ENCODE measurements at places on chromosomes 2 and 18.

DNA sequence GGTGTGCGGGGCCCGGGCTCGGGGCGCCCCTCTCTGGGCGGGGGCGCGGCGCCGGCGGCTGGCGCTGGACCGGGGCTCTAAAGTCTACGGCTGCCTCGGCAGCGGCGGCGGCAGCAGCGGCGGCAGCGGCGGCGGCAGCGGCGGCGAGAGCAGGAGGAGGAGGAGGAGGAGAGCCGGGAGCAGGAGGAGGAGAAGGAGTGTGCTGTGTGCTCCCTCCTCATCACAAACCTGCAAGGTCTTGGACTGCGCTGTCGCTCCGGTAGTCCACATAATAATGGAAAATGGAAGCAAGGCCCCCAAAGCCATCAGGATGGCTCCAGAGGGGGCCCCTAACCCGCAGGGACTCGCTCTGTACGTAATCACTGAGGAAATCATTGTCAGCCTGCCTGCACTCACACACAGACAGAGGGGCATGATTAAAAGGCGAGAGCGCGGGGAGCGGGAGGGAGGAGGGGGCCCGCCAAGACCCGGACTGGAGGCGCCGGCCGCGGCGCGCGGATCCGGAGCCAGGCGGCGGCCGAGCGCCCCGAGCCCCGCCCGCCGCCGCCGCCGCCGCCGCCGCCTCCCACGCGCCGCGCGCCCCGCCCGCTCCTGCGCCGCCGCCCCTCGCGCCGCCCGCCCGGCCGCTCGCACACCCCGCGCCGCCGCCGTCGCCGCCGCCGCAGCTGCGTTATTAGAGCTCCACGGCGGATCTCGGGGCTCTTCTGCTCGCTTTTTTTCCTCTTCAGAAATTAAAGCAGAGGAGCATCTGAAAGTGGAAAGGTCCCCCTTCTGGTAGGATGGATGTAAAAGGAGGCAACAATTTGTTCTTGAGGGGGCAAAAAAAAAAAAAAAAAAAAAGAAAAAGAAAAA lies at the start of gene ZNF521:
ZNF521 (minus strand) TSS at position 390 of the 852 bp plus-strand sequence. CDS start 1,220 bp downstream, outside the sequence.
- DNase-seq: peak; percentile 95

- DNase-seq: no peak
These were observed 248.8 kb downstream of the AGPS start for GRCh38 chr2:177641331-177641730.

- DNase-seq: no peak
These were observed 84.0 kb downstream of the HDAC4 start for GRCh38 chr2:239316562-239317465.

DNA sequence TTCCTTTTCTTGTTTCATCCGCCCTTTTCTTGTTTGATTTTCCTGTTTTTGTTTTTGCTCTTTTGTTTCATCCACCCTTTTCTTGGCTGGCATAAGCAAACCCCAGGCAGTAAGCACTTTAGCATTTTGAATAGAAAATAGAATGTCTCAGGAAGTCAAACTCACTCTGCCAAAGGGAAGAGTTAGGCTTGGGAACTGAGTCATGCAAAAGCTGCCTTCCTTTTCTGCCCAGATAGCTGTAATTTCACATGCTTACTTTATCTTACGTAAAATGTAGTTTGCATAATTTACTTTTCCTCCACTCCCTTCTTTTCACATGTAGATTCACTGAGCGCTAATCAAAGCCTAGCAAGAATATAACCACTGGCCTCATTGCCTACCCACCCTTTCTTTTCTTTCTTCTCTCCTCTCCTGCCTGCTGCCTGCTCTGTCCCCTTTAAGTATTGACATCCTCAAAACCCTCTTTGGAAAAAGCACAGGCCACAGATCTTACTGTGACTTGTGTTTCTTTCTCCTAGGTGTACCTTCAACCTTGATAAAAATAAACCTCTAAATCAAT lies 48.4 kb downstream of the CNGA3 start:
- DNase-seq: no peak

DNA sequence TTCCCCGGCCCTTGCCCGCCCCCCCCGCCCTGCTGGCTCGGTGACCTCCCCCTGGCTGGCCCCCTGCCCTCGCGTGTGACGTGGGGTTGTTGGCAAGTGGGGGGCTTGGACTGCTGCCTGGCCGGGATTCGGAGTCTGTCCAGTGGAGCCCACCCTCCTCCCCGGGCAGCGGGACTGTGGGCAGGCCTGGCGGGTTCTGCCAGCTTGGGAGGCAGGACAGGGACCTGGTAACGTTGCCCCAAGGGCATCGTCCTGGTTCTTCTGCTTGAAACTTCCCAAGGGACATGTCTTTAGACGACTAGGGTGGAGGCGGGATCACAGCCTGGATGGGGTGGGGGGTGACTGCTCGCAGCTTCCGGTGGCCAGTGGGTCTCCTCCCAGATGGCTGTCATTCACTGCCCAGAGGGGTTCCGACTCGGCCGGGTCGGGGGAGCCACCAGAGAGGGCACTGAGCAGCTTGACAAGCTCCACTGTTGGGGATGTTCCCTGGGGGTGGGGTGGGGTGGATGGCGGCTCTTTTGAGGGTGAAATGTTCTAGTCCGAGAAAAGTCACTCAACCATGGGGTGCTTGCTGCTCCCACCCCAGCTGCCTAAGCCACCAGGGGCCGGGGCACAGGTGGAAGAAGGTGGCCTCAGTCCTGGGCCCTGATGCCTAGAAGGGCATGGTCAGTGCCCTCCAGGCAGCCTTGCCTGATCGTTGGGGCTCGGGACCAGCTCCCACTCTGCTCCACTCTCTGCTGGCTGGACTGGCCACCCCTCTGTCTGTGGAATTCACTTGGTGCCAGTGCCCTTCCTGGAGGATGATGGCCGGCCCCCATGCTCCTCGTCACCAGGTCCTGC lies 4.3 kb upstream of the HS6ST1 start:
- DNase-seq: no peak

GRCh38 chr2:109475531-109476210 lies 138.1 kb downstream of the SEPTIN10 start:
- DNase-seq: peak; percentile 39

DNA sequence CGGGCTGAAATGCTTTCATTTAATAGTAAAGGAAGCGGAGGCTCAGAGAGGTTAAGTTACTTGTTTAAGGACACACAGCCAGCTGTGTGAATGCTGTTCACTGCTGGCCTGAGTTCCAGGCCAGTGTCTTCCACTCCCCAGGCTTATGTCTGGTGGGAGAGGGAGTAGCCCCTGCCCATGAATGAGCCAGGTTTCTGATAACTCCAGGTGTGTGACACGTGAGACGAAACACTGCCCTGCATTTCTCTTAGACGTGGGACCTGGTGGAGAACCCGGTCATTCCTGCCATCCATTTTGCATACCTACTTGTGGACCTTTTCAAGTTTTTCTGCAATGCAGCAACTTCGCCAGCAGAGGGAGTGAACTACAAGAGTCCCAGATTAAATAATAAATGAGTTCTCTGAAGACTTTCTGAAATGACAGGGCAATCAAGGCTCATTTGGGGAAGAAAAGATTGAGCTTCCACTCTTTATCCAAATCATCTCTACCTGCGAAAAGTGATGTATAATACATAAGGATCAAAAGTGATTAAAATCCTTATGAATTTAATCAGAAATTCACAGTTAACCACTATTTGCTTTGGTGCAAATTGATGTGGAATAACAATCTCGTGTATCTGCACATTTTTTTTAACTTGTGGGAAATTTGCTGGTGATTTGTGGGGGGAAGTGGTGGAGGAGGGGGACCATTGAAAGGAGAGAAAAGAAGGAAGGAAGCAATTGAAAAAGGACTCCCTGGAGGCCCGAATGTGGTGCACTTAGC lies 79.4 kb upstream of the ASB18 start:
- peak; percentile 73 for DNase-seq

DNA sequence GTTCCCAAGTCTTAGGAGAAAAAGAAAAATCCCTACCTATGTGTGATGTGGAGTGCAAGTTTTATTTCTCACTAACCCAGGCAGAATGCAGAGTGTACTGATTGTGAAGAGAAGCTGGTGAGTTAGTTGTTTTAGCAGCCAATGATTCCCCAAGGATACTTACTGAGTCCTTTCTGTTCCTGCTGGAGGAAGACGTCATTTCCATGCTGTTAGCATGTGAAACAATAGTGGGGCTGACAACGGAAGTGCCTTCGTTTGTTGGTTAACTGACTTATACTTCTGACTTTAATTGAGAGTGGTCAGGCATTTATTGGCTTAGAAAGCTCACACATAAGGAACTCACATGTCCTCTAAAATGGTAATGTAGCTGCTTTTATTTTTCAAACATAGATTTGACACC lies 180.6 kb downstream of the MC4R start:
- no peak for DNase-seq

DNA sequence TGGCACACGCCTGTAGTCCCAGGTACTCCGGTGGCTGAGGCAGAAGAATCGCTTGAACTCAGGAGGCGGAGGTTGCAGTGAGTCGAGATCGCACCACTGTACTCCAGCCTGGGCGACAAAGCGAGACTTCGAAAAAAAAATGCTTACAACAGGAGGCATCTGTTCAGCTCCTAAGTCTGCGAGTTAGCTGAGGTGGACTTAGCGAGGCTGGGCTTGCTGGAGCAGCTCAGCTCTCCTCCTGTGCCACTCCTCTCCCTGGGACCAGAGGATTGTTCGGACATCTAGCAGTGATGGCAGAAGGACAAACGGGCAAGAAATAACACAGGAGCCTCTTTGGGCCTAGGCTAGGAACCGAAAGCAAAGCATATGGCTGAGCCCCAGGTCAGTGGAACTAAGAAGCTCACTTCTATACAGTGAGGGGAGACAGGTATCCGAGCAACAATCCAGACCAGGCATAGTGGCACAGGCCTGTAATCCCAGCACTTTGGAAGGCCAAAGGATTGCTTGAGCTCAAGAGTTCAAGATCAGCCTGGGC lies 260.1 kb downstream of the GLI2 start:
- DNase-seq: no peak

DNA sequence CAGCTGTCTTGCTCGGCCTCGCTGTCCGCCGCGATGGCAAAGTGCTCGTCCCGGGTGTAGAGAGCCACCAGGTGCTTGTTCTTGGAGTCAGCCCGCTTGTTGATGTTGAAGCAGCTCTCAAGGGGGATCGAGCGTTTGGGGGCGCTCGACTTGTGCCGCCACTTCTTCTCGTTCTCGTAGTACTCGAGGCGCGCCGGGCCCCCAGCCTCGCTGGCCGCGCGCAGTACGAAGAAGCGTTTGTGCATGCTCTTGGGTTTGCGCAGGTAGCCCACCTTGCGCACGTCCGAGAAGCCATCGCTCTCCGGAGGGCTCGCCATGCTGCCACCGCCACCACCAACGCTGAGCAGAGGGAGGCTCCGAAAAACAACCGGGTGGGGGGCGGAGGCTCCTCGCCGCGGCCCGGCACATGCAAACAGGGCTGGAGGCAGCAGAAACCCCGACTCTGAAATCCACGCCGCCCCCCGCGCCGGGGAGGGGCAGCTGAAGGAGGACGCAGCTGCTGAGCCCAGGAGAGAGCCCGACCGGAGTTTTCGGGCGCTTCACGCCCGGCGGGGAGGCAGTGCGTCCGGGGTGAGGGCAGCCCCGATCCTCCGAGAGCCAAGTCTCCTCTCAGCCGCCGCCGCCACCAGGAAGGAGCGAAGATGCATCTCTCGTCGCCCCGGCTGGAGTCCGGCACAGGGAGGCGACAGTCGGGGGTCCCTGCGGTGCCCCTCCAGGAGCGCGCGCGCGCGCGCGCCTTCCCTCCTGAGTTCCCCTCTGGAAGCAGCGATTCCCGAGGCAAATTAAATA lies 1.0 kb downstream of the IRS1 start:
- peak; percentile 65 for DNase-seq

DNA sequence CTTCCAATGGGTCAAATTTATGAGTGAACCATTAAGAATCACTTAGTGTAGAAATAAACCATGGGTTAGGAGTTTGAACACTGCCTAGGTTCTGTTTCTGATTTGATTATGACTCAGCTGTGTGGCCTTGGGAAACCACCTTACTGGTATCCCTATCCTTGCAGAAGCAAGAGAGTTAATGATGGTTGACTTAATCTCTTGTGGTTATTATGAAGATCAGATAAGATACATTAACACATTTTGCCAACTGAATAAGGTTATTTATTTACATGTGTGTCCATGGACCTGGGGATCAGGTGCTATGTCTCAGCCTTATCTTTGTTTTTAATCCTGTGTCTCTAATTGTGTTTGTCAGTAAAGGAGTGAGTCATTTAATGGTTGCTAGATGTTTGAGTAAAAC lies 5.4 kb upstream of the KCNJ13 start:
- peak; percentile 64 for DNase-seq

GRCh38 chr2:239259603-239260298 lies 141.1 kb downstream of the HDAC4 start:
- DNase-seq: peak; percentile 36

DNA sequence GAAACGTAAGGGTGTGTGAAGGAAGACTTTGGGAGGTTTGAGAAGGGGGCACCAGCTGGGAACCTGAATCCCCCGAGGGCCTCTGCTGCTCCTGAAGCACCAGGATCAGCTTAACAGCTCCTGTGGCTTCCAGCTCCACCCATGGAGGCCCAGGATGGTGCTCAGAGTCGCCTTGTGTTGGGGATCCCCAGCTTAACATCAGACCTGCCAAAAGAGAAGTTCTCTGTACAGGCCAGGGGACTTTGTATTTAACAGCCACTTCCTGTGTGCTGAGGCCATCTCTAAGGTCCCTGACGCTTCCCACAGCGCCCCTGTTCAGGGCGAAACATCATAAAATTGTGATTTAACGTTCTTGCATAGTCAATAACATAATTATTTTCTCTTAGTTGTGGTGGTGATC lies 77.5 kb downstream of the NCK2 start:
- DNase-seq: no peak

DNA sequence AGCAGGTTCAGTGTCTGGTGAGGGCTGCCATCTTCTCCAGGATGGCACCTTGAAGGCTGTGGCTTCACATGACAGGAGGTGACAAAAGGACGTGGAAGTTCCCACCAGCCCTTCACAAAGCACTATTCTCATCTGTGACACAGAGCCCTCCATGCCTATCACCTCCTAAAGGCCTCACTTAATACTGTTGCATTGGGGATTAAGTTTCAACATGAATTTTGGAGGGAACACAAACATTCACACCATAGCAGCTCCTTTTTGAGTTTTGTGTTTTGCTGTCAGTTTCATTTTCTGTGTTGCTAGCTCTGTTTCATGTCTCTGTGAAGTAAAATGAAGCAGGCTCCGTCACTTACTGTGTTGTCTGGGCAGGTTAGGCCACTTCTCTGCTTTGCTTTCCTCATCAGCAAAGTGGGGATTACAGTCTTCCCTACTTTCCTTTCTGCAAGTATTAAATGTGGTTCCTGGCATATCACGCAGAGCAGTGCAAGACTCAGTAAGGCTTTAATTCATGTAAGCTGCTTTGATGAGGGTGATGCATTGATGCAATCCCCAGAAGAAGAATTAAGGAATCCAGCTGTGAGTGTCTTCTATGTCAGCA lies 31.6 kb downstream of the LIMS1 start:
- peak; percentile 44 for DNase-seq

DNA sequence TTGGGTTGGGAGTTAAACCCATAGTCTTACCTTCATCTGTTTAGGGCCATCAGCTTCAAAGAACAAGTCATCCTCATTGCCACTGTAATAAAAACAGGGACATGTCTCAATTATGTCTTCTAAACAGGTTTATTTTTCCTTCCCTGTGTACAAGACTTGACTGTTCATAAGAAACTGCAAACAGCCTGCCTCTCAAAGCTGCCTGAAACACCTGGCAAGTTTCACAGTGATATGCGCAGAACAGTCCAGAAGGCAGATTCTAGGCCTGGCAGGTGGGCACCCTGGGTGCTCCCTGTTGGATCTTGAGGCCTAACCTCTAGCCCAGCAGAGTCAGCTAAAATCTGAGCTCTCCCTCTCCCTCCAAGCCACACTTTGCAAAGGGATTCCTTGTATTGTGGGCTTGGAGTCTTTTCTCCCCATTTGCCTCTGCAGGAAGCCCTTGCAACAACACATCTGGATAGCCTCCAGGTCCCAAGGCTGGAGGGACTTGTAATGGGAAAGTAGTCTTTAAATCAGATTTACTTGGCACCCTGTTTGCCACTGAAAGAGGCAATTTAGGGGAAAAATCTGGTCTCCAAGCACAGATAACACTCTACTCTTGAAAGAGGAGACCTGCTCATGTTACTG lies 930 bp downstream of the IL1B start:
- DNase-seq: no peak
